ENCODE measurements at places on chromosomes 6 and 20.

- DNase-seq, result no peak
These were observed 108.6 kb downstream of the TASP1 start for GRCh38 chr20:13530146-13530545.

- DNase-seq, result no peak
These were observed 217.0 kb upstream of the CST7 start for GRCh38 chr20:24732076-24732475.

DNA sequence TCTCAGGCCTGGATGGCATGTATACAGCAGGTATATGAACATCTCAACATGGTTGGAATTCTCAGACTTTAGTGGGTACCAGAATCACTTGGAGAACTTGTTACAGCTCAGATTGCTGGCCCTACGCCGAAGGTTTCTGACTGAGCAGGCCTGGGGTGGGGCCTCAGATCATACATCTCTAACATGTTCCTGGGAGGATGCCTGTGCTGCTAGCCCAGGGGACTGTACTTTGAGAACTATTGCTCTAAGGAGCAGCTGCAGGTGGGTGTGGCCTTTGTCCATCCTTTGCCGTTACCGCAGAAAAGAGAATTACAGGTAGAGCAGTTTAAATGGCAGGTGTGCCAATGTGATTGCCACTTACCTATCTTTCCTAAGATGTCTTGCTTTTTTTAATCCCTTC lies 310.5 kb upstream of the JAG1 start:
- no peak for DNase-seq

- no peak for DNase-seq
These were observed 15.3 kb downstream of the PCIF1 start for GRCh38 chr20:45949542-45950329.

- DNase-seq, result peak; percentile 70
These were observed 693 bp downstream of the HLA-F start for GRCh38 chr6:29723666-29724588.

DNA sequence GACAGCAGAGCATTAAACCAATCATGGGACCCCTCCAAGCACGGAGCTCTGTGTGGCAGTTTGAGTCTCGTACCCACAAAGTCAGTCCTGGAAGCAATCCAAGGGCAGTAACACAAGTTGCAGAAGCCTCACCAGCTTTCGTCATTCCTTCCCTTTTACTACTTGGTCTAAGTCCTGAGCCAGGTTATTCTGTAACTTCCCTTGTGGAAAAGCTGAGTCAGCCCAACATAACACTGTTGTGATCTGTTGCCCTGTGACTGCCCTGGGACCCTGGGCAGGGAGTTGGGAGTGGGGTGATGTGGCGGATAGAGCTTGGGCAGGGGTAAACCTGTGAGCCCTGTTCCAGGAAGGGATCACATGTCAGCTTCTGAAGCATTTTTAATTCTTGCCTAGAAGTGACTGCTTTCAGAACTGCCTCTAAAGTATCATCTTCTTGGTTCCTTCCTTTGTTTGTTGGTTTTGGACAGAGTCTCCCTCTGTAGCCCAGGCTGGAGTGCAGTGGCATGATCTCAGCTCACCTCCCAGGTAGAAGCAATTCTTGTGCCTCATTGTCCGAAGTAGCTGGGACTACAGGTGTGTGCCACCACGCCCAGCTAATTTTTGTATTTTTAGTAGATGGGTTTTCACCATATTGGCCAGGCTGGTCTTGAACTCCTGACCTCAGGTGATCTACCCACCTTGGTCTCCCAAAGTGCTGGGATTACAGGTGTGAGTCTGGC lies 183.7 kb upstream of the JAG1 start:
- peak; percentile 38 for DNase-seq

- DNase-seq, result no peak
These were observed 37.6 kb downstream of the RSPH3 start for GRCh38 chr6:158962371-158962770.

- DNase-seq, result no peak
These were observed 250.9 kb downstream of the LRFN2 start for GRCh38 chr6:40336296-40336695.

DNA sequence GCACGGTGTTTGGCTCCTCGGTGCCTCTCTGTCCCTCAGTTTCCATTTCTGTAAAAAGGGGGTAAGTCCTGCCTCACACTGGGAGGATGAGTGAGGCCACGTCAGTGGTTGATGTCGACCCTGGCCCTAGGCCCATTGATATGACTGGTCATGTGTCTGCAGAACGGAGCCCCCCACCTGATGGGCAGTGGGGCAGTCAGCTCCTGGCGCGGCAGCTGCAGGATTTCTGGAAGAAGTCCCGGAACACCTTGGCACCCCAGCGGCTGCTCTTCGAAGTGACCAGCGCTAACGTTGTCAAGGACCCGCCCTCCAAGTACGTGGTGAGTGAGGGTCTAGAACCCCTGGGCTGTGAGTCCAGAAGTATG lies 1.2 kb downstream of the SNX21 start:
- DNase-seq, result no peak

- DNase-seq, result no peak
These were observed 1197.7 kb upstream of the CITED2 start for GRCh38 chr6:140572129-140572528.

- DNase-seq, result no peak
These were observed 337.7 kb upstream of the PRND start for GRCh38 chr20:4383961-4384360.

GRCh38 chr6:159438106-159438505 lies 254.9 kb downstream of the SOD2 start:
- DNase-seq, result no peak

GRCh38 chr6:27095914-27096313 lies 151.6 kb upstream of the PRSS16 start:
- no peak for DNase-seq

DNA sequence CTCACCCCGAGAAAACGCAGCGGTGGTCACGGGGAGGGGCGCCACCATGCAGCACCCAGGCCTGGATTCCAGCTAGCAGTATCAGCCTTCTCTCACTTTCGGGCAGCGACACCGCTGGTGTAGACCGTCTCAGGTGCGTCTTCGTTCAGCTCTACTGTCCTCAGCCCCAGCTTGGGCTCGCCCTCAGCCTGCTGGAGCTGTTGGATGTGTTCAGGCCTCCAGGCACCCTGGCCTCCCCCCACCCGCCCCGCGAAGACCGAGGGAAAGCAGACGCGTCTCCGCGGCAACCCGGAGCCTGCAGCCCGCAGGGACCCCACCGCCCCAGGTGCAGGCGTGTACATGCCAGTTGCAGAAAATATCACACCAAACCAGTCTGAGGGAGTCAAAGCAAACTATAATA lies 60.8 kb upstream of the CARMIL1 start:
- no peak for DNase-seq

- DNase-seq, result peak; percentile 25
These were observed 52.7 kb downstream of the DLL1 start for GRCh38 chr6:170237999-170238740.

DNA sequence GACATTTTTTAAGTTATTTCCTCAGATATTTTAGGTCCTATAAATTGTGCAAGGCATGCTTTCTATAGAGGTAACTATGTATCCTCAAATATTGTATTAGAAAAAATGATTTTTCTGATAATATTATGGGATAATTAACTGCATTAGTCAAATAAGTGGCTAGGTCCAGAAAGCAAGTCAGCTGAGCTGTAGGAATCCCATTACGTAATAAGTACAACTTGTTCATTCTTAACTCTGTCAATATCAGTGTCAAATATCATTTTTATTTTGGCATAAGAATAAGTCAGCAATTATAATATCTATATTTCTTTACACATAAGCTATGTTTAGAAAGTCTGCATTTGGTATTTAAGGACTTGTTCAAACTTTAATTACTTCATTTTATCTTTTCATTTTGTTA lies 830.9 kb upstream of the GJE1 start:
- DNase-seq, result no peak

DNA sequence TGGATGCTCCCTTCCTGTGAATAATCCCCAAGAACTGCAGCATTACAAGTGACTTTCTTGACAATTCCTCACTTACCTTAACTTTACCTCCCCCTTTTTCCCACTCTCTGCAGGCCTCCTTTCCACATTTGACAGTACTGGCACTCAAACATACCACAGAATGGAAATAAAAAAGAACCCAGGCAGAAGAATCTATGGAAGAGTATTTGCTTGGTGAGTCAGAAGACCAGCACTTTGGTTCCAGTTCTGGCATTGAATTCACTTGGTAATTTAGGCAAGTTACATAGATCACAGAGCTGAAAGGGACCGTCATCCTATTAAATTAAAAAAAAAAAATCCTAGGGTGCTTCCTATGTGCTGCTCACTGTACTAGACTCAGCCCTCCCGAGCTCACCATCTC lies 55.0 kb downstream of the BTBD9 start:
- no peak for DNase-seq

DNA sequence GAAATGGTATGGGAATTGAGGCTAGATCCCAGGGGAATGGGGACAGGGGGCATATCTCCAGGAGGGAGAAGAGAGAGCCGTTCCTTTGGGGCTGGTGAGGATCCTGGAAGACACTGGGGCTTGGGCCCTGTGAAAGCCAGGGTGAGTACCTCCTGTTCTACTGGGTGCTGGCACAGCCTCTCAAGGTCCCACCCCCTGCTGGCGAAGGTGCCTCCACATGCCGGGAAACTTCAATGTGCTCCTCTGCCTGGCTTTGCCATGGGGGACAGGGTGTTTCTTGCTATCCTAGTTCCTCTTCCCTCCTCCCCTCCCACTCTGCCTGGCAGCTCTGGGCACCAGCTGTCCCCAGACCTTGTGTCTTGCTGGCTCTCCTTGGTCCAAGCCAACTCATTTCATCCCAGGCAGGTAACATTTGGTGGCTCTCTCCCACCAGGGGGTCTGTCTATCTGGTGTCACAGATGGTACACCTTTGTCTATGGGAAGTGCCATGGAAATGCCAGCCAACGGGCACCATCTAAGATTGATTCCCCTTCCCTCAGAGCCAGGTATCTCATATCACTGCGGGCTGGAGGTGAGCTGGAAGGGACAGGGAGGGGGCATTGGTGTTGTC lies 56.8 kb downstream of the MDGA1 start:
- no peak for DNase-seq

DNA sequence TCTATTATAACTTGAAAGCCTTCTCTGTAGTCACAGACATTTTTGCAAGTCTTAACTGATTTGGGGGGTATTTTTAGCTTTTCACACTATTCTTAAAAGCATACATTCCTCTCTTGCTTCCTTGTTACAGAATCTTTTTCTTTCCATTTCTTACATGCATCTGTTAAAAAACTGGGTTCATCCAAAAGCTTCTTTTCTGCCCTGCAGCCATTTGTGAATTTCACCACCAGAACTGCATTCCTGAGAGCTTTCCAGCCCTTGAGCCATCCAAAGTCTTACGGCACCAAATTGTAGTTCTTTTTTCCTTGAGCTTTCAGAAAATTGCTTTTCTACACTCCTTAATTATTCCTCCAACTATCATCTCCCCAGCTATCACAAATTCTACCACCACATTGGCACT lies 19.7 kb upstream of the GSTA4 start:
- no peak for DNase-seq

GRCh38 chr6:6350696-6351095 lies 30.2 kb upstream of the F13A1 start:
- DNase-seq, result no peak

- DNase-seq, result no peak
These were observed 317.5 kb upstream of the MARCKS start for GRCh38 chr6:113539623-113540022.

- no peak for DNase-seq
These were observed 118.7 kb downstream of the BMP2 start for GRCh38 chr20:6886065-6886729.

Data from Right ventricle myocardium superior (tissue), 1 donor.